ENCODE measurements at places on chromosomes 3 and 15.

DNA sequence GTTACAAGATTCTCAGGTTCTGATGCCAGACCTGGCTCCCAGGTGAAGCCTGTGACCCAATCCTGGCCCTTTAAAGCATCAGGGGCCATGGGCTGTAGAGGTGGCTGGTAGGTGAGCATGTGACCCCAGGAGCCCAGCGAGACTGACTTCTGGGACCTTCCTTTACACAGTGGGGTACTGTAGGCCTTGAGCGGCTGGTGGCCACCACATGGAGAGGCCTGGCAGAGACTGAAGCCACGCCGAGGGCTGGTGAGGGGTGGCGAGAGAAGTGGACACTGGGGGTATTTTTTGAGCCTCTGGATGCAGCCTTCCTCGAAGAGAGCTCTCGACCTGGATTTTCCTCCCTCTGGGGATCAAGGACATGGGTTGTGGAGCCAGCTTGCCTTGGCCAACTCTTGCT is 71.2 kb upstream of the ITGA11 start:
- DNase-seq: no peak

DNA sequence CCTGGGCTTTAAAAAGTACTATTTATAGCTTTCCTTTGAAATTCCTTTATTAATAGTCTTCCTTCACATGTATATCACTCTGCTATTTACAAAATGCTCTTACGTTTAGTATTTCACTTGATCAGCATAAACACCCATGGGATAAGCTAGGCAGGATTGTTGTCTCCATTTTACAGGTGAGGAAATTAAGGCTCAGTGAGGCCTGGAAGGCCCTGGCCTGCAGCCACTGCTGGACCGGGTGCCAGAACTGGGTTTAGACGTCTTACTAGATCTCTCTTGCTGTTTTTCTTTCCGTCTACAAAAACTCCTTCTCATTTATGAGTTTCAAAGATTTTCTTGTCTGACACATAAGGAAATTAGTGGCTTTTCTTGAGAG is 236.4 kb downstream of the LPP start:
- DNase-seq: no peak

DNA sequence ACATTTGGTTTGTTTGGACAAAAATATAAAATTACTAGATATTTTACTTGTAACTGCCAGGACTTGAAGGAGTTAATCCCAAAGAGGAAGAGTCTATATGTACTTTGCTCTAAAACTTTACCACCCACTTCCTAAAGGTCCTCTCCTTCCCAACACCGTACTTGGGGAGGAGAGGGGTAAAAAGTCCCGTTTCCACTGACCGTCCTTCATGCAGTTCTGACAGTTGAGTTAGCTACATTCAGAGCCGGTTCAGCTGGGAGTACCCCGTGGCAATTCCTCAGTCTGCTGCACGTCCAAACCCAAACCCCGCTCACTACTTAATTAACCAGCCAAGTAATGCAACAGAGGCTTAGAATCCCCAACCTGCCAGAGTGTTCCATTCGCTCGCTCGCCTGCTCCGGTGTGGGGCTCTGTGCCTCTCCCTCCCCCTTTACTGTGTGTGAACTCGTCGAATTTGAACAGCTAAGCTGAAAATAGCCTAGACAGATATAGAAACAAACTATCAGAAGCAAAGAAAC is 519.7 kb downstream of the FOXP1 start:
- peak; percentile 74 for DNase-seq

DNA sequence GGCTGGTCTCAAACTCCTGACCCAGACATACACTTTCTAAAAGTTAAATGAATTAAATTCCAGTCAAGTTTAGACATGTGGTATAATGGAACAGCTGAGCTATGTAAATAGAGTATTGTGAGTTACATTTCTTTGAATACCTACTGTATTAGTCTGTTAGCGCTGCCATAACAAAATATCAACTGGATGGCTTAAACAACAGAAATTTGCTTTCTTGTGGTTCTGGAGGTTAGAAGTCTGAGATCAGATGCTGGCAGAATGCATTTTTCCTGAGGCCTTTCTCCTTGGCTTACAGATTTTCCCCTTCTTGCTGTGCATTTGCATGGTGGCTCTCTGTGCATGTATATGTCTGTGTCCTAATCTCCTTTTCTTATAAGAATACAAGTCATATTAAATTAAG is 101.5 kb upstream of the TGFBR2 start:
- no peak for DNase-seq
